Renal cortex interstitium (tissue), 15 donors: ENCODE measurements at places on chromosomes 1 and 21. TPM values are rescaled to one million over a fixed set of nuclear protein-coding genes. Genes with fewer than 3 reads are reported as not detected.

- no peak for DNase-seq
These were observed at the start of gene CHD5 for GRCh38 chr1:6180268-6180706. Gene CHD5, minus strand, starts transcription at chr1:6180321. Its CDS starts 298 bp downstream, at chr1:6180023.

- DNase-seq: no peak
These were observed 89.6 kb downstream of the NAV1 start for GRCh38 chr1:201628490-201628889.

DNA sequence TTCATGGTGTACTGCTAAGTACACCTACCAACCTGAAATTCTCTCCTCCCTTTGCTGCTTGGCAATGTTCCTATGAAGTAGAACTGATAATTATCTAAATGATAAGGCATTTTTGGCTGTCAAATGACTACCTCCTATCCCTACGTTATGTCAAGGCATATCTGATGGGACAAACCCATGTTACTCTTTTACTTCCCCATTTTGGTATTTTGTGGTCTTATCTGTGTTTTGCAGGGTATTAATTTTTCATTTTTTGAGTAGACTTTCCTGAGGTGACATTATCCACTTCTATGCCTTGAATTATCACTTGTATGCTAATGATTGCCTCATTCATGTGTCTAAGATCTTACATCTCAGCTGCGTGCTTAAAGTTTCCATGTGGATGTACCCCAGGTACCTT is 499.6 kb upstream of the B3GALT2 start:
- DNase-seq: no peak

The SSU72 gene
- polyA plus RNA-seq: 85.8 TPM

The SLC19A2 gene
- 14.5 TPM for polyA plus RNA-seq
